ENCODE measurements at places on chromosomes 1 and 21. TPM values are rescaled to one million over a fixed set of nuclear protein-coding genes. Genes with fewer than 3 reads are reported as not detected.

The ZNF281 gene
- 14.2 TPM for total RNA-seq

The CA14 gene
- total RNA-seq = not detected

The MINDY1 gene
- 21.5 TPM for total RNA-seq

The SSU72 gene
- total RNA-seq = 43.0 TPM

The LCE2C gene
- total RNA-seq = not detected

The NR1I3 gene
- total RNA-seq = not detected

The NAV1 gene
- 14.3 TPM for total RNA-seq

The KIF17 gene
- total RNA-seq = 0.32 TPM

The SELP gene
- not detected for total RNA-seq

The TSPEAR gene
- total RNA-seq = not detected

The AHDC1 gene
- total RNA-seq = 6.7 TPM

The SPRR1B gene
- total RNA-seq = not detected

The ACOT7 gene
- 15.9 TPM for total RNA-seq

The TCHH gene
- total RNA-seq = not detected

The MR1 gene
- total RNA-seq = 21.4 TPM

The FAM151A gene
- total RNA-seq = not detected

The FAM89A gene
- 2.4 TPM for total RNA-seq

The FCGR3A gene
- not detected for total RNA-seq

The TIAM1 gene
- total RNA-seq = 6.0 TPM

The ASPM gene
- 1.1 TPM for total RNA-seq

The HHAT gene
- 4.0 TPM for total RNA-seq

The WNT9A gene
- 2.8 TPM for total RNA-seq

The ASTN1 gene
- under 0.01 TPM for total RNA-seq

The NCSTN gene
- total RNA-seq = 63.5 TPM

The ABCA4 gene
- 0.34 TPM for total RNA-seq

The SNIP1 gene
- 11.8 TPM for total RNA-seq

The TMCO2 gene
- not detected for total RNA-seq

The RNF186 gene
- not detected for total RNA-seq

The GPR25 gene
- not detected for total RNA-seq

The HSPA6 gene
- 4.4 TPM for total RNA-seq

The CCDC30 gene
- total RNA-seq = 0.95 TPM

The BMP8B gene
- under 0.01 TPM for total RNA-seq

The RAB42 gene
- total RNA-seq = 3.6 TPM

The RNU1-2 gene
- total RNA-seq = 10,807 TPM

The ZSWIM5 gene
- total RNA-seq = 0.32 TPM

The TNFSF18 gene
- total RNA-seq = not detected

The GUCA2A gene
- not detected for total RNA-seq

The DCST1 gene
- total RNA-seq = not detected

The IGSF3 gene
- total RNA-seq = 0.26 TPM

The SLC6A9 gene
- 2.4 TPM for total RNA-seq

The CD1E gene
- total RNA-seq = not detected

The CFHR4 gene
- total RNA-seq = not detected

The SLC6A17 gene
- 0.09 TPM for total RNA-seq
